ENCODE measurements at places on chromosomes 7 and 10.
A peak's percentile ranks its signal among the peaks of the same experiment; 100 is the strongest.

- no peak for DNase-seq
Measured at GRCh38 chr7:111762211-111762610, 199.9 kb upstream of the IMMP2L start.

- no peak for DNase-seq
Measured at GRCh38 chr7:148722340-148723165, 23.9 kb downstream of the CUL1 start.

- peak; percentile 24 for DNase-seq
Measured at GRCh38 chr10:95509251-95509650, 51.9 kb downstream of the SORBS1 start.

GRCh38 chr10:4409319-4409718, 416.7 kb upstream of the AKR1E2 start:
- DNase-seq, result no peak

DNA sequence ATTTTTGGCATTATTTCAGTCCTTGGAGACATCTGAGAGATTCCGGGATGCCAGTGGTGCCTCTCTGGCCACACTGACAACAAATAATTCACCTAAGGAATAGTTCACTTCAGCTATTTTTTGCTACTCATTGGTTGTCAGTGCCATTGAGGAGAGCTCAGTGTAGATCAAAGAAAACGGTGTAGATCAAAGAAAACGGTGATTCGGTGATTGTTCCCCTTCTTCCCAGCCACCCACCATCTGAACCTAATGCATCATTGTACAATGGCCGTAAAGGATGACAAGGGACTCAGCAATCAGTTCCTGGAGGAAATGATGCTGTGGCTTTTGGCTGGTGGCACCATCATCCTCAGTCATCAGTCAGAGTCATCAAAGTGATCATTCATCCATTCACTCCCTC, 80.6 kb downstream of the PTPRZ1 start:
- no peak for DNase-seq

- peak; percentile 99 for DNase-seq
Measured at GRCh38 chr7:44999245-45000092, 532 bp upstream of the CCM2 start.

GRCh38 chr10:33715303-33715975, 381.0 kb upstream of the NRP1 start:
- DNase-seq, result no peak

DNA sequence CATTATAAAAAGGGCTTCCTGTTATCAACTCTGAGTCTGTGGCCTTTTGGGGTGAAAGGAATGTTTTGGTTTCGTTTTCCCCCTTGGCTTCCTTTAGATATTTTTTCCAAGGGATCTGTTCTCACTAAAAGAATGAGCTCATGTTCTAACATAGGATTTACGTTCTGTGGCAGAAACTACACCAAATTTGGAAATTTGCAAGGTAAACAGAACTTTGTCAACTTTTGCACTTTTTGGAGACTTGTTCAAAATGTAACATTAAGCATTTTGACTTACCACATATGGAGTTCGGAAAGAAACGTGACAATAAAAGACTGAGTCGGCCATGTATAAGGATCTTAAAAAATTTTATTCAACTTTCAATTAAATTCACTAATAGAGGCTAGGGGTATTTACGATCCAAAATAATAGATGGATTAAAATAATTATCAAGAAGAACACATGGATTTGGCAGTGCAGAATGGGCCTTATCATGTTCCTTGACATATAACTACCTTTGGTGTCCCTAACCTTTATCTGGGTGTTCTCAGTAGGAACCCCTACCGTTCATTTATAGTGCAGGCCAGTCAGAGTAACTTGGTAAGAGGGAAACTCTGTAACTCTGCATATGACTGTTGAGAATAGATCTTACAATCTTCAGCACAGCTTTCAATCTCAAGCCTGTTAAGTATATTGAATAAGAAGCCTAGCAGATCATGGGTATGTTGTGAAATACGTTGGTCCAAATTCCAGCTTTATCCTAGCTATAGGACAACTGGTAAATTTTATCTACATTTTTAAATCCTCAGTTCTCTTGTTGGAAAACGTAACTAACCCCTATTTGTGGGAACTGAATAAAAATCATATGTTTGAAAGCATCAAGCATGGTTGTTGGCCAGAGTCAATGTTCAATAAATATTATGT, 11.8 kb downstream of the CPED1 start:
- peak; percentile 57 for DNase-seq

DNA sequence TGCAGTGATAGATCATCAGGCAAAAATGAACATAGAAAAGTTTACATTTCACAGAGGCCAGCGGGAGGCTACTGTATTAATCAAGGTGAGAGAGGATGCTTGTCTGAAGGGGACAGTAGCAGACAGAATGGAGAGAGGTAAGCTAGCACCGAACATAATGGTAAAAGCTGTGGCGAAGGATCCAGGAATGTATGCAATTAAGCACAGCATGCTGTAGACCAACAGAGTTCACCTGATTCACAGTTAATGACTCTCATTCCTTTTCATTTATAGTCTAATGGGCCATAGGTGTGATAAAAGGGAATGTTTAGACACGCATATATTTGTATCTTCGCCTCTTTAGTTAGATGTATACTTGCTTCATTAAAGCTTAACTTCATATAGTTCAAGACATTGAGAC, 150.9 kb upstream of the MBL2 start:
- no peak for DNase-seq

- DNase-seq, result no peak
Measured at GRCh38 chr7:73582664-73583202, 4.4 kb upstream of the TBL2 start.

DNA sequence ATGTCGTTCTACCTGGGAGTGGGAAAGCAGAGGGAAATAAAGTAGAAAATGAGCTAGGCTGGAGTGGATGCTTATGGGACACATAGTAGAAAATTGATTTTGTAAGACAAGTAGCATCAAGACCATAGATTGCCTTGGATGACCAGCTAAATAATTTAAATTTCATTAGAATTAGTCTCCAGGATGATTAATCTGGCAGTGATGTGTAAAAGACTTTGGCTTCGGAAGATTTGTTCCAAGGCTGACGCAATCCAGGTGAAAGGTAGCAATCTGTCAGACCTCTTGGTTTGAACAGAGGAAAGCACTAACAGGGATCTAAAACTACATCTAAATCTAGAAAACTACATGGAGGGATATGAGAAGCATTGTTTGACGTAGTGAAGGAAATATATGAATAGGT, 236.5 kb downstream of the ARL4A start:
- DNase-seq, result no peak

DNA sequence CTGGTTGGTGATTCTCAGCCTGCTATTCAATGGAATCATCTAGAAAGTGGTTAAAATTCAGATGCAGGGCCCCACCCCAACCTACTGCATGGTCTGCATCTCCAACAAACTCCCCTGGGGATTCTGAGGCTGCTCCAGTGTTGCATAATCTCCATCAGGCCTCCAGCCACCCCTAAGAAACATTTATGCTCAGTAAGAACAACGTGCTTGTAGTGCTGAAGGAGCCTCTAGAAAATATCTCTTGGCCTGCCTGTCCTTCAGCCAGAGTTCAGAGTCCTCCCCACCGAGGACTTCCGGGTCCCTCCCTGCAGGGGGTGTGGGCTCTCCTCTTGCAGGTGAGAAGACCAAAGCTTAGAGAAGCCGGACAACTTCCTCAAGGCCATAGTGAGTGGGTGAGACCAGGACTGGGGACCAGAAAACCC, 159.8 kb downstream of the SH3PXD2A start:
- no peak for DNase-seq

GRCh38 chr7:25579778-25580075, 351.4 kb upstream of the NPVF start:
- DNase-seq, result no peak

GRCh38 chr10:24034571-24034970, 174.4 kb upstream of the KIAA1217 start:
- no peak for DNase-seq

DNA sequence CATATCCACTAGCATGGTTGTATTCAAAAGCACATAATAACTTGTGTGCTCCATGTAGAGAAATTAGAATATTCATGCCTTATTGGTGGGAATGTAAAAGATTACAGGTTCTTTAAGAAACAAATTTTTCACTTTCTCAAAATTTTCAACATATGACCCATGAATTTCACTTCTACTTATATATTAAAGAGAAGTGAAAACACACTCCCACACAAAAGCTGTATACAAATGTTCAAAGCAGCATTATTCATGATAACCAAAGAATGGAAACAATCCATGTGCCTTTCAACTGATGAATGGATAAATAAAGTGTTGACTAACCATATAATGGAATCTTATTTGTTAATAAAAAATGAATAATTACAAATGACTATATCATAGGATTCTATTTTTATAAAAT, 694.5 kb upstream of the PCDH15 start:
- DNase-seq, result no peak

DNA sequence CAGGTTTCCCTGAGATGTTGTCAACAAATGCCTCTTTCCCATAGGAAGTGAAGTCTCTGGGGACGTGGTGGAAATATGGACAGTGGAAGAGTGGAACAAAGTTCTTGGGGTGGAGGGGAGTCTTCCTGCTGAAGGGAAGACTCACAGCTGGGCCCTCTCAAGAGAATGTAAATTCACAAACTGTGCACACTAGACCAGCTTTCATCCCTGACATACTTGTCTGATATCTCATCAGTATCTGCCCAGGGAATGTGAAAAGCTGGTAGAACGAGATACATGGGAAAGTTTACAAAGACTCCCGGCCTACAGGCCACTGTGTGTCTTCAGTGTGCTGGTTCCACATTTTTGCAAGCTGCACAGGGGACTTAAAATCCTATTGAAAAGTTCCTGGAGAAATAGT, 16.7 kb upstream of the CCDC3 start:
- DNase-seq, result no peak

- DNase-seq, result no peak
Measured at GRCh38 chr7:151245360-151246101, 3.0 kb downstream of the SMARCD3 start.

GRCh38 chr7:96996958-96997511, 8.3 kb upstream of the DLX6 start:
- no peak for DNase-seq

DNA sequence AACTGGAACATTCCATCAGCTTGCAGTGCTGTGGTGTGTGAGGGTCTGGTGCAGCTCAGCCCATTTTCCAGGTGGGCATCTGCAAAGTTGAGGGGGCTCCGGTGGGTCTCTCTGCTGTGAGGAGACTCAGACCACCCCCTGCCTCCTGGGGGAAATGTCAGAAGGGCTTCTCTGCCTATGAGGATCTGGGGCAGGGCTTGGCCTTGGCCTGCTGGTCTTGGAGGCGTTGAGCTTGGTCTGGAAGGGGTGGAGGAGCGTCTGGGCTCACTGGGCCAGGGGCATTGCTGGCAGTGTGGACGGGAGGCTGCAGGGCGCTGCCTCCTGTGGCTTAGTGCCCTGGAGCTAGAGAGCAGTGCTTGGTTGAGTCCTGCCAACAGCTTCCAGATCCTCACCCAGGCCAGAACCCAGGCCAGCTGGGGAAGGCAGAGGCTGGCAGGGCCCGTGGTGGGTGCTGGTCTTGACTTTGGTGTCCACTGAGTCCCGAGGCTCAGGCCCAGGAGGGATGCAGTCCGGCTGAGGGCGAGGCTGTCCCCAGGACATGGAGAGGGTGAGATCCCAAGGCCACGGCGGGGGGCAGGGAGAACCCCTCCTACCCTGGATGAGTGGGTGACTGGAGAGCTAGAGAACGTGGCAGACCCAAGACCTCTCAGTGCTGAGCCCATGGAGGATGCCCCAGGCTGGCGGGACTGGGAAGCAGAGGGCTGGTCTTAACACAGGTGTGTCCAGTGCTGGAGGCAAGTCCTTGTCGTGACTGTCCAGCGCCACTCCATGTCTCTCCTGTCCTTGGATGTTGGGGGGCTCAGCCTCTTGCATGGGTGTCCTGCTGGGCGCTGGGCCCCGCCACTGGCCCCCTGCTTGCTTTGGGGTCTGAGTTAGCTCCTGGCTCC, 2.8 kb downstream of the SPRN start:
- DNase-seq, result no peak

DNA sequence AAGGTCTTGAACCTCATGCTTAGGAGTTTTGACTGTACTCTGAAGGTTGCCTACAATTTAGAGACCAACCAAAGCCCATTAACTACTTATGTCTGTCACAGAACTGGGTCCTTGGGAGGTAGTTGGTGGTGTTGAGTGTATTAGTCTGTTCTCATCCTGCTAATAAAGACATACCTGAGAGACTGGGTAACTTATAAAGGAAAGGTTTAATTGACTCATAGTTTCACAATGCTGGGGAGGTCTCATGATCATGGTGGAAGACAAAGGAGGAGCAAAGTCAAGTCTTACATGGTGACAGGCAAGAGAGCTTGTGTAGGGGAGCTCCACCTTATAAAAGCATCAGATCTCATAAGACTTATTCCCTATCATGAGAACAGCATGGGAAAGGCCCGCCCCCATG, 319.6 kb upstream of the ZMIZ1 start:
- DNase-seq, result no peak

DNA sequence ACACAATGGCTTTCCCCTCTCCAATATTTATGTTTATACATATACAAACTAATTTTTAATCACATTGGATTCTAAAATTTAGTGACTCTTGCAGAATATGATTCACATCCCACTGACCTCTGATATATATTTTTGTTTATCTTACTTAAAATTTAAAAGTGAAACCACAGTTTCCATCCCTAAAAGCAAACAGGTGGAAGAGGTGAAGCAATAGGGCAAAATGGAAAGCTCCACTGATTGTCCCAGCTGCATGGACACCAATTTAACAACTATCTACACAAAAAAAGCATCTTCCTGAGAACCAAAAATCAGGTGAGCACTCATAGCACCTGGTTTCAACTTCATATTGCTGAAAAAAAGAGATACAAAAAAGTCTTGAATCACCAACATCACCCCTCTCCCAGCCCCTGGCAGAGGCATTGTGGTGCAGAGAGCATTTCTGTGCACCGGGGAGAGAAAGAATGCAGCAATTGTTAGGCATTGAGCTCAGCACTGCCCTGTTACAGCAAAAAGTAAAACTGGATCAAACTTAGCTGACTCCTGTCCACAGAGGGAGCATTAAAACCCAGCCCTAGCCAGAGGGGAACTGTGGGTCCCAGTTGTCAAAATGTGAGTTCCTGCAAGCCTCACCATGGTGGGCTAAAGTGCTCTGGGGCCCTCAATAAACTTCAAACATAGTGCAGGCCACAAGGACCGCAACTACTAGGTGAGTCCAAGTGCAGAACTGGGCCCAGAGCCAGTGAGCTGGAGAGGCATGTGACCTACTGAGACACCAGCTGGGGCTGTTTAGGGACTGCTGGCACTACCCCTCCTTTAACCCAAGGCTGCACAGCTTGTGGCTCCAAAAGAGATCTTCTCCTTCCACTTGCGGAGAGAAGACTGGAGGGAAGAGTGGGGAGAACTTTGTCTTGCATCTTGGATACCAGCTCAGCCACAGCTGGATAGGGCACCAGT, 92.1 kb downstream of the SIRT1 start:
- DNase-seq, result no peak

Data from muscle of arm (tissue), 14 donors.